Neuronal stem cell (in vitro differentiated cells): ENCODE measurements at places on chromosomes 16 and 17.

DNA sequence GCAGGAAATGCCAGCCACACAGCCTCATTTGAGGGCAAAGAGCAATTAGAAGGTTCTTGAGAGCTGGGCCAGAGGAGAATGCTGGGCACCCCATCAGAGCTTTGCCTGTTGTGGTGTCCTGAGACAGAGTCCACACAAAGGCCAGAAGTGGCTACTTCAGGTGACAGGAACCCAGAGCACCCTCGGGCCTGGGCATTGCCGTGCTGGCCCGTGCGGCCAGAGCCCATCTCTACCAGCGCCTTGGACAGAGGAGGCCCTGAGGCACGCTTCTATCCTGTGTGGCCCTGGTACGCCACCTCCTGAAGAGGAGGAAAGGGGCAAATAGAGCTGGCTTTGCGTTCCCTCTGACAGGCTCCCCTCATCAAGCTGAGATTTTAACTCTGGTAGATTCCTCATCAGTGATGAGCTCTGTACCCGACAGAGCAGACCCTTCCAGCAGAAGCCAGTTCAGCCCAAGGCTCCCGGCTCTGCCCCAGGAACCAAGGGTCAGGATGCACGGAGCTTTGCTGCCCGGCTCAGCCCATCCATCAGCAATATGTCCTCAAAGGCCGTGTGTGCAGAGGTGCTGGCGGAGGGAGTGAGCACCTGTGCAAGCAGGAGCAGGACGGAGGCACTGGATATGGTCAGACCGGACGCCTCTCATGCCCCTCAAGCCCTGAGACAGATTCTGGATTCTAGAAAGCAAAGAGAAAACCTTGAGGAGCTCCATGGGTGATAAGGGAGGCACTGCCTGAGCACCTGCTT, 3.4 kb upstream of the RASD1 start:
- DNase-seq = no peak

DNA sequence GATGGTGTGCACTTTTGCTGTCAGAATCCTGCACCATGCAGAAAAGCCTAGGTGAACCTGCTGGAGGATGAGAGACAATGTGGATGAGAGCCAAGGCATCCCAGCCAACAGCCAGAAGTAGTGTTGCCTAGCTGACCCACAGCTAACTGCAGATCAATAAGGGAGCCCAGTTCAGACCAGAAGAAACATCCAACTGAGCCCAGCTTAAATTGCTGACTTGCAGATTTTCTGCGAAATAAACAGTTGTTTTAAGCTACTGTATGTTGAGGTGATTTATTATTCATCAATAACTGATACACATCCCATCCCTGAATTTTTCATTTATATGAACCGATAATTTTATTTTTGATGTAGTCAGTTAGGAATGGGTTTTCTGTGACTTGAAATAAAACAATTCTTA, 39.2 kb upstream of the TOX3 start:
- DNase-seq = no peak

DNA sequence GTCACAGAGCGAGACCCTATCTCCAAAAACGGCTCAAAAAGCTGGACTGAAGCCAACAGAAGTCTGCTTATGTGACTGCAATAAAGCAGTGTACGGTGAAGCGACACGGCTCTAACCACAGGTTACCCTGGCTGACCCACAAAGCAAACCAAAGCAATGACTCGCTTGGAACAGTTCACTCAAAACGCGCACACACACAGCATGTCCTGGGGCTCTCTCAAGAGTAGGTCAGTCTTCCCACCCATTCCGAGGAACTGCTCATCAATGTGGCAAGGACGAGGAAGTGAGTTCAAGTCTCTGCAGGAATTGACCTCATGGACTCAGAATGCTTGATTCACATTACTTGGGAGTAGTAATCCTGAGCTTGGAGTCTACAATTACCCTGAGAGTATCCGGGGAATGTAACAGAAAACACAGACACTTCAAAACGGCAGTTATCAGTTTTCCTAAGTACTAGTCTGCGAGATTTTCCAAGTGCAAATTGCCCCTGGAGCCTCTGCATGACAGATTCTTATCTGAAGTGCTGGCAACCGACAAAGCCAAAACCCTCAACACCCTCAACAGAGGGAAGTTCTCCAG, 25.4 kb downstream of the PELP1 start:
- no peak for DNase-seq

DNA sequence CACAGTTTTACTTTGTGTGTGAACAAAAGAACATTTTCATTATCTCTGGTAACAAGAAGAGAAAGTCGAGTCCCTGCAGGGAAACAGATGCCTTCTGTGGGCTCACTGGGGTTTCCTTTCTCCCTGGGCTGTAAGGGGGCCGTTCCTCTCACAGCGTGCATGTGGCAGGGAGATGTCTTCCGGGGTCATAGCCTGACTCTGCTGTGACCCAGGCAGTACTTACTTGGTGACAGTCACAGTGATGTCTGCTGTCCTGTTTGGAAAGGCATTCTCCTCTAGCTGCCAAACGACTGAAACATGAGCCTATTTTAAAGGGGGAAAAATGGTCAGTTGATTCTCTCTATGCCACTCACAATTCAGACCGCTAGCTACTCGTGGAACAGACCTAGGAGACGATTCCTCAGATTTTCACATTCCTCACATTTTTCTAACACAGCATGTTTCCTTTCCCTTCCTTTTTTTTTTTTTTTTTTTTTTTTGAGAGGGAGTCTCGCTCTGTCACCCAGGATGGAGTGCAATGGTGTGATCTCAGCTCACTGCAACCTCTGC, 7.3 kb downstream of the HASPIN start:
- no peak for DNase-seq
